ENCODE measurements at places on chromosomes 5 and 9. TPM values are rescaled to one million over a fixed set of nuclear protein-coding genes. Genes with fewer than 3 reads are reported as not detected.

The CTXN3 gene
- total RNA-seq, result not detected

The IRX1 gene
- not detected for total RNA-seq

The PRSS3 gene
- total RNA-seq, result 0.42 TPM

The ENTPD8 gene
- 0.13 TPM for total RNA-seq

The OR2S2 gene
- total RNA-seq, result not detected

The REXO4 gene
- total RNA-seq, result 57.9 TPM

The LIFR gene
- total RNA-seq, result 3.7 TPM

The AGXT2 gene
- not detected for total RNA-seq

The ARSB gene
- total RNA-seq, result 3.2 TPM

The PPP1R26 gene
- total RNA-seq, result 26.8 TPM

The FOXD4L4 gene
- not detected for total RNA-seq

The RABGAP1 gene
- 12.6 TPM for total RNA-seq
